ENCODE measurements at places on chromosomes 5 and 9.

- no peak for DNase-seq
Observed at GRCh38 chr5:69170969-69171368, 4.0 kb downstream of the CCNB1 start.

GRCh38 chr9:136742591-136743391, at the start of gene LCN10:
TSS of gene LCN10 (minus strand) at chr9:136742940. CDS start at chr9:136742903, 37 bp downstream.
- peak; percentile 52 for DNase-seq

DNA sequence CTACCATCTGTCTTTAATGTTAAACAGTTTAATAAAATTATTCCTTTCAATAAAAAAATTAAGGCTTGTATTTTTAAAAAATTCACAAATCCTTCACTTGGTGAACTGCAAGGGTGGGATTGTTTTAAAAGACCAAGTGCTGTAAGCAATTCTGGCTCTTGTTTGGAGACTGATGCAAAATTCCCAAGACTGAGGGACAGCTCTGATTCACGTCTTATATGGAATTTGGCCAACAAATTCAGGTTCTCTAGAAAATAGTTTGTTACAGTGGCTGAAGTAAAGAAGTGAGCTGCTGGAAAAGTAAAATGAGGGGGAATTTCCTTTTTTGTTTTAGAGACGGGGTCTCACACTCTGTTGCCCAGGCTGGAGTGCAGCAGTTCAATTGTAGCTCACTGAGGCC, 58.3 kb downstream of the PRELID2 start:
- DNase-seq: no peak

GRCh38 chr9:122367065-122367464, 3.8 kb upstream of the PTGS1 start:
- no peak for DNase-seq

DNA sequence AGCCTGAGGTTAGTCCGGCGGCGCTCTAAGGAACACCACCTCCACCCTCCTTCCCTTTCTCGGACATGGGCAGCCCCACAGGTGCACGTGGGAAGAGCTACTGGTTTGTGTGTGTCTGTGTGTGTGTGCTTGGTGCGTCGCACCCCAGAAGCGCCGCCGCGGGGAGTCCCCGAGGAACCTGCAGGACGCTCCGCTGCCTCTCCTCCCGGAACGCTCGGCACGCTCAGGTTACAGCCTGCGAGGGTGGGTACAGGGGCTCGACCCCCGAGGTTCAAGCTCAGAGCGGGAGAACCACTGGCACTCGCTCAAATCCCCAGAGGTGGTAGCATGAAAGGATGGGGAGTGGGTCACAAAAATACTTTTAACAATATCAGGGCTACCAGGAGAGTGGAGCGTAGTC, 2.0 kb downstream of the ASTN2 start:
- DNase-seq: no peak

- peak; percentile 49 for DNase-seq
Observed at GRCh38 chr5:107542428-107542827, 128.3 kb downstream of the EFNA5 start.

DNA sequence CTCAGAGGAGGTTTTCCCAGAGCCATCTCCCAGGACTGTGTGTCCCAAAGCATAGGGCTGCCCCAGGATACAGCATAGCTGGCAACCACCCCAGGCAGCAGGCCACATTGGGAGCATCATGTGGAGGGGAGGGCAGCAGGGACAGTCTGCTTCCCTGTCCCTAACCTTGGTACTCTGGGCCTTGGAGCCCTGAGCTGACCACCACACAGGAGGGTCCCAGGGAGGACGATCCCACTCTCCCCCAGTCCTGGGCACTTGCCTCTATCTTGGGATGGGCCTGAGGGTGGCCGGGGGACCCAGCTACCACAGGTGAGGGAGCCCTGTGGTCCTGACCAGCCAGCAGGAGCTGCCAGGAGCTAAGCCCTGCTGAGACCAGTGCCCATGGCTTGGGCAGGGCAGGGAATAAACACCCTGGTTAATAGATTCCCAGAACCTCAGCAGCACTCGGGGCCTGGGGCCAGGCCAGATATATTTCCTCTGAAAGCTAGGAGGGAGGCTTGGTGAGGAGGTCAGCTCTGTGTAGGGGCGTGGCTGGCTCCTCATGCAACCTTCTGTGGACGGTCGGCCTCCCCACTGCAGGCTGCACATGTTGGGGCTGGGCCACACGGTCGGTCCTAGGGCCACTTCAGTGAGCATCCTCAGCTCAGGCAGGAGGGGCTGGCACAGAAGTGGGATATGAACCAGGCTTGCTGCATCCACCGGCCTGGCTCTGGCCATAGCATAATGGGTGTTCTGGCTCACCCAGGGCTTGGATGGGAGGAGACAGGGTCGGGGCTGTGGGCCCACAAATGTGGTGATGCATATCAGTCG, 4.2 kb downstream of the NINJ1 start:
- DNase-seq: no peak

DNA sequence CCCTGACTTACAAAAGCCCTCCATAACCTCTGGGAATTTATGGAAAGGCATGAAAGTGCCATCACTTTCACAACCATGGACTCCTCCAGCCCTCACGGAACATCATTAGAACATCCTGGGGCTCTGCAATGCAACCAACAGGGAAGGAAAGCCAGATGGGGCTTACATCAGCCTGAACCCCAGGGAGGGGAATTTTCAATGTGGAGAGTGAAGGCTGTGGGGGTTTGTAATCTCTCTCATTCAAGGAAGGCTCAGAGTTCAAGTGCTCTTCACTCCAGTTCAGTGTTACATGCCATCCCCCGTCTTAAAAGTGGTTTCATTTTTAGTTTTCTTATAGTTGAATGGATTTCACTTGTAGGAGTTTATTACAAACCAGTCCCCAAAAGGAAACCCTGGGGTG, 5.7 kb downstream of the SPRY4 start:
- no peak for DNase-seq

GRCh38 chr9:10678010-10678409, 65.2 kb upstream of the PTPRD start:
- DNase-seq: no peak

GRCh38 chr5:1652873-1653697, 129.3 kb upstream of the LPCAT1 start:
- no peak for DNase-seq

DNA sequence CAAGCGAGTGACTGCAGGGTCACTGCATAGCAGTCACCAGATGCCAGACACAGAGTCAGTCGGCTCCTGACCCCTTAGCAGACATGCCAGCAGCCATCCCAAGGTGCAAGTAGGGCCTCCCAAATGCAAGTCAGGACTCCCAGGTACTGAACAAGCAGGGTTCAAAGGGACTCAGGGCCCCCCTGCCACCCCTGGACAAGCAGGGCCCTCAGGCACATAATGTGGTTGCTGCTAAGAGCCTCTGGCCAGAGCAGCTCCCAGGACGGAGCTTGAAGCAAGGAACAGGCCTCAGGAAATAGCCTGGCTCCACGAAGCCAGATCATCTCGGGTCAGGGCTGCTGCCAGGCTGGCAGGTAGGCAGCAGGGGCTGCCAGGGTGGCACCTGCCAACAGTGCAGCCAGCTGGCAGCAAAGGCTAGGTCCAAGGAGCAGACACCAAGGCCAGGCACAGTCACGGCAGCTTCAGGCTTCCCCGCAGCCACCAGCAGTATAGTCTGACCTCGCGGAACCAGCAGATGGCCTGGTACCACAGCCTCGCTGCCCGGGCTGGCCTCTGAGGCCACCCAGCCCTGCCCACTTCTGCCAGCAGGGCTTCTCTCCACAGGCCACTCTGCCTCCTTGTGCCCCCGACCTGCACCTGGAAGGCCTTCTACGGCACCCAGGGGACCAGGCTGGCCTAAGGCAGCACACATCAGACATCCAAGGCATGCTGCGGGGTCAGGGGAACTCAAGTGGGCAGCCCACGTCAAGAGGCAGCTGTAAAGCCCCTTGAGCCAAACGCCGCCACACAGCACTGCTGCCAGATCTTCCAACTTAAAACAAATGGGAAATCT, 7.4 kb downstream of the EEIG1 start:
- DNase-seq: peak; percentile 61

- no peak for DNase-seq
Observed at GRCh38 chr5:113448252-113448651, 13.5 kb upstream of the TSSK1B start.

DNA sequence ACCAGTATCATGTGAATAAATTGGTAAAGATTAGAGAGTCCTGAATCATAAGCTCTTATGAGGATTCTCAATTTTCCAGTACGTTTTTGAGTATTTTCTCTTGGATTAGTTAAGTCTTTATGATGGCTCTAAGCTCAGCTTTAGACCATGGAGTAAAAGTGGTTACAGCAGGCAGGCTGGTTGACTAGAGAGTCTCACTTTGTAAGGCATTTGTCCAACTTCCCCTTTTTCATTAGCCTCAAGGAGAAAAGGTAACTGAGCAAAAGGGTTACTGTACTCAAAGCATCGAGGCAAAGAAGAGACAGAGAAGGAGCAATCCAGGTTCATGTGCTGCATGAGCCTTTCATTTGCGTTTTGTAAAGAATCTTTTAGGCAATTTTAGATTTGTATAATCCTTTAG, 8.5 kb downstream of the NOP16 start:
- no peak for DNase-seq

Measured in NCI-H2029 (cell line).